ENCODE measurements at places on chromosomes 6 and 20.

DNA sequence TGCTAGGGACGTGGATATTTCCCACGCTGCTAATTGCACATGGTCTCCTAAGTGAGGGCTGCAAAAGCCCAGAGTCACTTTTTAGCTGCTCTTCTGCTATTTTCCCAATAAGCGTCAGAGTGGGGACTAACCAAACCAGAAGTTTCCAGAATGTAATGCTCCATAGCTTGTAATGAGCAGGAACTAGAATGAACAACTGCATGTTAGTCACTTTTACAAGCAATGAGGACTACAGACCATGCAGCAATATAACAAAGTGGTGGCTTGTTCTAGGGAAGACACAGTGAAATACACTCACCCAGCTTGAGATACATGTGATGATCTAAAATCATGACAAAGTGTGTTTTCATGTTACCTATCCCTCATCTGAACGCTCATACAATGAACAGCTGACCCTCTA lies 314.1 kb upstream of the SGK1 start:
- DNase-seq: no peak

DNA sequence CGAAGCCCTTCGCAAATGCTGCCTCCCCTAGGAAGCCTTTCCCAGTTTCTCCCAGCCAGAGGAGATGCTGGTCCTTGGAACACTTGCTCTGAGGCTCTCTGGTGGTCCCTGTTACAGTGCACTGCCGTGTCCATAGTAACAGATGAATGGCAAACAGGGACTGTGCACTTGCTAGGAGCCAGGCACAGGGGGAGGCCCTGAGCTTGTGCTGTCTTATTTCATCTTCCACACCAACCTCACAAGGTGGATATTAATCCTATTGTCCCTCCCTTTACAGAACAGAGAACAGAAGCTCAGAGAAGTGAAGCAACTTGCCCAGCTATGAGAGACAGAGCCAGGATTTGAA lies 19.0 kb downstream of the SRC start:
- no peak for DNase-seq

GRCh38 chr20:7742479-7742878 lies 197.8 kb downstream of the HAO1 start:
- no peak for DNase-seq

DNA sequence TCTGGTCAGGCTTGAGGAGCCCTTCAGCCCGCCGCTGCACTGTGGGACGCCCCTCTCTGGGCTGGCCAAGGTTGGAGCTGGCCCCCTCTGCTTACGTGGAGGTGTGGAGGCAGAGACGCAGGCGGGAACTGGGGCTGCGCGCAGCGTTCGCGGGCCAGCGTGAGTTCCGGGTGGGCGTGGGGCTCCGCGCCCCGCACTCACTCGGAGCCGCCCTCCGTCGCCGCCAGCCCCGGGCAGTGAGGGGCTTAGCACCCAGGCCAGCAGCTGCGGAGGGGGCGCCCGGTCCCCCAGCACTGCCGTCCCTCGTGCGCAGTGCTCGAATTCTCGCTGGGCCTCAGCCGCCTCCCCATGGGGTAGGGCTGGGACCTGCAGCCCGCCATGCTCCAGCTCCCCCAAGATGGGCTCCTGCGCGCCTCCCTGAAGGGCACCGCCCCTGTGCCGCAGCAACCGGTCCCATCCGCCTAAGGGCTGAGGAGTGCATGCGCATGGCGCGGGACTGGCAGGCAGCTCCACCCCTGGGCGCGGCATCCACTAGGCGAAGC lies 695.9 kb downstream of the EPHA7 start:
- DNase-seq: no peak

GRCh38 chr6:151761851-151762250 lies 45.6 kb upstream of the ESR1 start:
- DNase-seq: no peak

DNA sequence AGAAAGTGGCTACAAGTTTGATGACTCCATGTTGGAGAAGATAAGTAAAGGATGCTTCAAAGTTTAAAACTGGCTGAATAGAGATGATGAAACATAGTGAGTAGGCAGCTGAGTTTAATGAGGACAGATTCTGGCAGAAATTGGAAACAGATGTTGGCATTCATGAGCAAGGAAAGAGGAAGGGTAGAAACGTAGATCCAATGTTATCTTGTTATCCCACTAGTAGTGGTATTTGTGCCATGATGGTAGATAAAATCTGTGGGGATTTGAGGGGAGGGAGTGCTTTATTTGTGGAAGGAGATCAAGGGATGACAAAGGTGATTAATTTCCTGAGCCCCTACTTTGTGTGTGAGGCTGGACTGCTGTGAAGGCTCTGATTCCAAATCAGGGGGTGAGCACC lies 69.5 kb downstream of the MRAP2 start:
- DNase-seq: no peak

DNA sequence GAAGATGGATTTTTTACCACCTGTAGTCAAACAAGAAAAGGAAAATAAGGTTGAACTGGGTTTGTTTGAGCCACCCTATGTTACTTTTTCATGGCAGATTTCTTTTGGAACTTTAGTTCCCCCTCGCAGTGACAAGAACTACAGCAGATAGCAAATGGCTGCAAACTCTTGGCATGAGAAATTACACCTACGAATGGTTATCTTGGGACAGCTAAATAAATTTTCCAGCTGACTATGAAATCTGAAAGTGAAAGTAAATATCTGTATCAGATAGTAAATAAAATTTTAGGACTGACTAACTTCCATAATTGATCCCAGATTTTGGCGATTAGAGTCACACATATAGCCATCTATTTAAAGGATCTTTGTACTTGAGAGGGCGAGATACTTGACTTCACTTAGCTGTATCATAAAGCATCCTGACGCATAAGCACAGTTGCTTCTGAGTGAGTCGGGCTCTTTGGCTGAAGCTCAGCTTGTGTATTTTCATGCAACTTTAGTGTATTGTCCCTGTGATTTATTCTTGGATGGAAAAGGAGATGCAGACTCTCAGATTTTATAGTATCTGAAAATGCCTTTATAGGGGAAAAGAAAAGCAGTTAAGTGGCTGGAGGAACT lies 125.3 kb upstream of the B3GAT2 start:
- DNase-seq: no peak

DNA sequence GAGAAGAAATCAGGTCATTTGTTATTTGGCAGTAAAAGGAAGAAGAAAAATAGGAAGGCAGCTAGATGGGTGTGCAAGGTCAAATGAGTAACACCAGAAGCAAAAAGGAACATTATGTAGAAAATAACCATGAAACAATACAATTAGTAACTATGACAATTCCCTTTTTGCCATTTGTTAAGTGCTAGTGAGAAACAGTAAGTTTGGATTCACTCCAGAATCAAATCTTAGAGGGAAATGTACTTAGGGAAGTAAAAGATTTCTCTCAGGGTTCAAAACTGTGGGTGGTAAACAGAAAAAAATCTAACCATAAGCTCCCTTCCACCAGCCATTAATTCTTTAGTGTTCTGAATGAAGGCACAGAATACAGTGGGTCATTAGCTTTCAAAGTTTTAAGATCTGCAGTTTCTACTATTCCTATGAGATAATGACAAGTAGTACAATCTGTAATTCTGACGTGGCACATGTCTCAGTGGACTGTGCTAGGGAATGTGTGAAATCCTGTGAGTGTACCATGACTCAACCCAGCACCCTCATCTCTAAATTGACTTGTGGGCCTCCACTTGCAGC lies 17.1 kb downstream of the REPS1 start:
- DNase-seq: no peak

DNA sequence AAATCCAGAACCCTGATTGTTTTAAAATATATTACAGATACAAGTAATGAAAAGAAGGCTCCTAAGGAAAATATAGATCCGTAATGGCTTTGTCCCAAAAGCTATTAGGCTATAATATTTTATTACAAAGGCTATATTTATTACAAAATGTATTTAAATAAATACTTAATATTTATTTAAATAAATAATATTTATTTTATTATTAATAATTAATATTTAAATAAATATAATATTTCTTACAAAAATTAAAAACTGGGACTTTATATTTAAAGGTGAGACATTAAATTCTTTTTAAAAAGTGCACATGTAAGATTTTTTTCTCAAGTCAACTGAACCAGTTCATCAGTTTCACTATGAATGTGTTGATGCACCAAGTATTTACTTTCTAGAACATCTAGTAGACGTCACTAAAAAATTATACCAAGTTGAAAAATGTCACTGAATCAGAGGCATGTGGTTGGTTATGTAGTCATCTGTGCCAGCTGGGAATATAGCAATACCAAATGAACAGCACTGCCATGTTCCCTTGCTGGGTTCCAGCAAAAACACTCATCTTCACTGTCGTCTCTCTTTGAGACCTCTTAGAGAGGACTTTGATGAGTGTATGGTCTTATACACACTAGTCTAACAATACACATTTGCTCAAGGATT lies 278.9 kb downstream of the ESR1 start:
- DNase-seq: no peak

DNA sequence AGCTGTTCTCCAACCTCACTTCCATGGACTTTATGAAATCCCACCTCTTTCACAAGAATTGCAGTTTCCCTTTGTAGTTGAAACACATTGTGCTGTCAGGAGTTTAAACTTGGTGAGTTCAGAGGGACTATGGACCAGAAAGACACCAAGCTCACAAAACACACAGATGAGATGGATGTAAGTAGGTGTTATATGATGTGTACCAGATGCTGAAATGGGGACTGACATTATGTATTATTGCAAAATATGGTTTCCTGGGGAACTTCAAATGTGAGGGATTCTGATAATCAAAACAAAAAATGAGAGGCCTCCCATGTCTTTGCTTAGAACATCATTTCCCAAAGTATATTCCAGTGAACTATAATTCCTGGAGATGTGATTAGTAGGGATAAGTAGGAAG lies 401.1 kb upstream of the ARID1B start:
- no peak for DNase-seq

DNA sequence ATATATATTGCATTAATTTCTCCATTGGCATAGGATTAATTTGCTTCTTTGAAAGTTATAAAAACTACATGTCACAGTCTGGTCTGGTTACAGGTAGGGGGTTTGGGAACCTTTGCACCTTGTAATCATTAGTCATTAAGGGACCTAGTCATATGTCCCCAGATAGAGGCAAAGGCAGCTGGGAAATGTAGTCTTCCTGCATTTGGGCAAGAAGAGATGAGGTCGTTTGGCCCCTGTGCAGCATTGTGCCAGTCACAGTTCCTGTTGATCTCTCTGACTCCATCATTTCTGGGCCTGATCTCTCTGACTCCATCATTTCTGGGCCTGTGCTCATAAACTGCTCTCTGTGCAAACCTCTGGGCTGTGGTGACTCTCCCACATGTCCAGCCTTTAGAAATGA lies 73.2 kb downstream of the BCKDHB start:
- no peak for DNase-seq

- peak; percentile 54 for DNase-seq
Measured at GRCh38 chr6:45677381-45678284, 299.9 kb upstream of the SUPT3H start.

DNA sequence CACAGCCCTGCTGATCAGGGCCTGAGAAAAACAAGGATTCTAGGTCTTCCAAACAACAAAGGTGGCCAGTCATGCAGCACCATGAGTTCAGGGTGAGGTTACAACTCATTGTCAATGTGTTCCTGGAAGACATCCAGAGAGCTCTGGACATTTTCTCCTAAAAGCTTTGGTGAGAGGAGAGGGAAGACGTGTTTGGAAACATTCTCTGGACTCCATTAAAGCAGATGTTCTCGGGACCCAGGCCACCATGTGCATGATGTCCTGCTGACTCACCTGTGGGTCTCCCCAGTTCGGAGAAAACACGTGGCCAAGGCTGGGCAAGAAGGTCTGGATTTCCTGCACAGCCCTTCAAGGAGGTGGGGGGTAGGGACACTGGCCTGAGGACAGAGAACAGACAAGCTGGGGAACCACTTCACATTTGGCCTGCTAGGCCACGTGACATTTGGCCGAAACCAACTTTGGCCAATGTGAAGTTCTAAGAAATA lies 61.6 kb downstream of the KCNB1 start:
- DNase-seq: no peak

GRCh38 chr6:13762611-13763441 lies 51.2 kb upstream of the RANBP9 start:
- DNase-seq: peak; percentile 29

DNA sequence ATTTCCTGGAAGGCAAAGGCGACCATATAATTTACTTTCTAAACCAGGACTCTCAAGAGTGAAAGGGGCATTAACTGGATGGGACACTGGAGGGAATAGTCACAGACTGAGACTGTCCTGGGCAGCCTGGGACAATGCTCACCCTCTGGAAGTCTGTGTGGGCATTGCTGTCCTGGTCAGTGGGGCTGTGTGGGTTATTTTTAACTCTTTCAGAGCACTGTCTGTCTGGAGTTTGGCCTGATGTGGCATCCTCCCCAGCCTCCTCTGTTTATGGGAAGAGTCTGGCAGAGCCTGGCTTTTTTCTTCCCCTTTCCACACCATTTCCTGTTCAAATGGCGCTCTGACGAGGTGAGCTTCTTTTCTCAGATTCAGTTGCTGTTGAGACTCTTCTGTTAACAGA lies 11.7 kb downstream of the DAAM2 start:
- no peak for DNase-seq

GRCh38 chr6:134523903-134524650 lies 206.2 kb upstream of the SGK1 start:
- peak; percentile 26 for DNase-seq

DNA sequence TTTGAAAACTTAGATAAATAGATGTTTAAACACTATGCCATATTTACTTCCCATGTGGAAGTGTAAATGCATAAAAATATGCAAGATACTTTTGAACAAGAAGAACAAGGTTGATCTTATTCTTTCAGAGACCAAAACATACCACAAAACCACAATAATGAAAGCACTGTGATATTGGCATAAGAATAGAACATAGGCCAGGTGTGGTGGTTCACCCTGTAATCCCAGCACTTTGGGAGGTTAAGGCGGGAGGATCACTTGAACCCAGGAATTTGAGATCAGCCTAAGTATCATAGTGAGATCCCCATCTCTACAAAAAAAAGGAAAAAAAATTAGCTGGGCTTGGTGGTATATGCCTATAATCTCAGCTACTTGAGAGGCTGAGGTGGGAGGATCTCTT lies 66.5 kb downstream of the KCNS1 start:
- no peak for DNase-seq

- DNase-seq: no peak
Measured at GRCh38 chr6:119002069-119002468, 67.1 kb upstream of the MCM9 start.

- DNase-seq: no peak
Measured at GRCh38 chr20:35446356-35447078, 8.5 kb upstream of the GDF5 start.

GRCh38 chr6:117195728-117196127 lies 69.6 kb upstream of the VGLL2 start:
- DNase-seq: no peak

- no peak for DNase-seq
Measured at GRCh38 chr6:156881687-156882629, 104.8 kb downstream of the ARID1B start.

DNA sequence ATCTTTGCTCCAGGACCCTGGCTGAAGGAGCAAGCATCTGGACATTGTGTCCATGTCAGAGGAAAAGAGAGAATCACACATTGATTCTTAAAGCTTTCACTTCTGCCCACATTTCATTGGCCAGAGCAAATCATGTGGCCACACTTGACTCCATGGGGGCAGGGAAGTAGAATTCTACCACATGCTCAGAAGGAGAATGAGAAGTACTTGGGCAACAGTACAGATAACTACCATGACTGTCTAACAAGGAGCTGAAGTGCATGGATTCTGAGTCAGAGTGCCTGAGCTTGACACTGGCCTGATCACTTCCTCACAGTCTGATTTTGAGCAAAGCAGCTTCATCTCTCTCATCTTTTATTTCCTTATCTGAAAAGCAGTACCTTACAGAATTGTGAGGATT lies 38.6 kb downstream of the GHRH start:
- no peak for DNase-seq
